Neural progenitor cell (in vitro differentiated cells): ENCODE measurements at places on chromosomes 11 and 22. TPM values are rescaled to one million over a fixed set of nuclear protein-coding genes. Genes with fewer than 3 reads are reported as not detected.

DNA sequence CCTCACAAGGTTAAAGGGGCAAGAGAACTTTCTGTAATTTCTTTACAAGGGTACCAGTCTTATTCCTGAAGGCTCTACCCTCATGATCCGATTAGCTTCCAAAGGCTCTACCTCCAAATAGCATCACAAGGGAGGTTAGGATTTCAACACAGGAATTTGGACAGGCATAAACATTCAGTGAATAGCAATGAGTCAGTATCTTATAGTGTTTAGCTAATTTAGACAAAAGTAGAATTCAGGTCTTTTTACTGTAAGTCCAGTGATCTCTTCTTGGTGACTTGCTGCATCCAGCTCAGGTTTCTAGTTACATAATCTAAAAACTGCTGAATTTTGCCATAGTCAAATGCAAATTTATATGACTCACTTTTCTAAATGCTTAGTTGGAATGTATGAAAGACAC lies 1995.6 kb upstream of the RAG2 start:
- no peak for DNase-seq
- H3K36me3 ChIP-seq, result no peaks in the 10 kb centered on the region
- no peak overlapping the region for H3K4me3 ChIP-seq
- H3K4me1 ChIP-seq, result peaks cover 8% of the 10 kb centered on the region
- no peak overlapping the region for H3K27ac ChIP-seq

- no peak overlapping the region for H3K27ac ChIP-seq
- no peak overlapping the region for H3K4me3 ChIP-seq
- no peak for DNase-seq
- H3K4me1 ChIP-seq, result no peaks in the 10 kb centered on the region
These were observed 78.0 kb upstream of the SHANK2 start for GRCh38 chr11:71330349-71330748.

DNA sequence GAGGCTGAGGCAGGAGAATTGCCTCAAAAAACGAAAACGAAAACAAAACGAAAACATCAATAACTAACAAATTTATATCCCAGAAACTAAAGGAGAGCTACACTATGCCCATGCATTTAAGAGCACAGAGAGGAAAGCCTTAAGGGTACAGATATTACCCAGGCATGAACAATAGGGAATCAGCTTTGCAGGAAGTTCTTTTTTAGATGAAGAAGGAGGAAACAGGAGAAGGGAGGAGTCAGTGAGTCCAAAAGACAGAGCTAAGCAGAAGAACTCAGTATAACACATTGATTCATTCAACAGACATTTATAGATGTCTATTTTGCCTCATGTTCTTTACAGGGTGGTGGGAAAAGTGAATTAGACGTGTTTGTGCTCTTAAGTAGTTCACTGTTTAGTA lies 8.3 kb downstream of the MRPL17 start:
- DNase-seq, result no peak
- H3K36me3 ChIP-seq, result no peaks in the 10 kb centered on the region
- no peak overlapping the region for H3K4me3 ChIP-seq

GRCh38 chr11:60515144-60515855 lies at the start of gene MS4A13:
Gene MS4A13 (plus strand): TSS chr11:60515392. CDS start chr11:60518084, 2,692 bp downstream.
- H3K27me3 ChIP-seq, result no peaks in the 10 kb centered on the region
- no peak within 1 kb of the TSS for H3K27ac ChIP-seq
- H3K4me1 ChIP-seq, result no peaks in the 10 kb centered on the region

- no peaks in the 10 kb centered on the region for H3K27me3 ChIP-seq
- no peaks in the 10 kb centered on the region for H3K36me3 ChIP-seq
- H3K4me1 ChIP-seq, result peaks cover 5% of the 10 kb centered on the region
- no peak overlapping the region for H3K4me3 ChIP-seq
- DNase-seq, result no peak
These were observed 85.2 kb upstream of the LINC01488 start for GRCh38 chr11:69396051-69396947.

DNA sequence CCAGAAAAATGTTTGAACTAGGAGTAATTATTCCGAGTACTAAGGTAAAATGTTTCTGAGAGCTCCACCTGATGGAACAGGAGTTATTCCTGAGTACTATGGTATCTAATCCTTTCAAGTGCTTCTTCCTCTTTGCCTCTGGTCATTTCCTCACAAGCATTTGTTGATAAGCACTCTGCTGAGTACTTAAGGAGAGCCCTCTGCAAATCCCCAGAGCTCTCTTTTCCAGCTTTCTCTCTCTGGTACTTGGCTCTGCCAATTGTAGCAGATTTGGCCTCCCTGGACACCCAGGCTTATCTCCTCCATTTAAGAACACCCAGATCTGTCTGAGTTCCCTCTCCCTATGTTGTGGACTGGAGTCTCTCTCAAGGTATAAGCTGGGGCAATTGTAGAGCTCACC lies 457.0 kb downstream of the MN1 start:
- no peak overlapping the region for H3K27ac ChIP-seq
- no peak overlapping the region for H3K4me3 ChIP-seq
- H3K27me3 ChIP-seq, result peaks cover 5% of the 10 kb centered on the region
- H3K4me1 ChIP-seq, result peaks cover 18% of the 10 kb centered on the region
- DNase-seq, result no peak

GRCh38 chr11:46326813-46327416 lies 20.3 kb upstream of the DGKZ start:
- H3K27ac ChIP-seq, result no peak overlapping the region
- no peaks in the 10 kb centered on the region for H3K36me3 ChIP-seq
- DNase-seq, result no peak
- H3K4me3 ChIP-seq, result no peak overlapping the region

DNA sequence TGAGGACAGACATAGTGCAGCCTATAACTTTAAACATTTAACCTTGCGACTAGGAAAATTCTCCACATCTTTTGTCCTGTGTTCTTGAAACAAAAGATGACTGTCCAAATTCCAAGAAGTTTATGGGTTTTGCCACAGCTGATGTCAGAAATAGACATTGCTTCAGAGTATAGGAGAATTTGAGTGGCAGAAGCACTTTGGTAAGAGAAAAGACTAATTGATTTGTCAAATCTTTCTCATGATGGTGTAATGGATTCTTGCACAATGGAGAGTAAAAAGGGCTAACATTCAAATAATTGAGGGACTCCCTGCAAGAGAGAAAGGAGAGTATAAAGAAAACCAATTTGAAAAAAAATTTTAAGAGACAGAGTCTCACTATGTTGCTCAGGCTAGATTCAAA lies 25.3 kb downstream of the C11orf58 start:
- no peaks in the 10 kb centered on the region for H3K27me3 ChIP-seq
- DNase-seq, result no peak
- no peaks in the 10 kb centered on the region for H3K36me3 ChIP-seq
- no peaks in the 10 kb centered on the region for H3K4me1 ChIP-seq
- H3K4me3 ChIP-seq, result no peak overlapping the region

GRCh38 chr11:62477927-62478326 lies 59.1 kb downstream of the SCGB1A1 start:
- H3K4me3 ChIP-seq, result no peak overlapping the region
- no peaks in the 10 kb centered on the region for H3K27me3 ChIP-seq
- no peak overlapping the region for H3K27ac ChIP-seq
- no peak for DNase-seq
- H3K4me1 ChIP-seq, result peaks cover 11% of the 10 kb centered on the region
- no peaks in the 10 kb centered on the region for H3K36me3 ChIP-seq

DNA sequence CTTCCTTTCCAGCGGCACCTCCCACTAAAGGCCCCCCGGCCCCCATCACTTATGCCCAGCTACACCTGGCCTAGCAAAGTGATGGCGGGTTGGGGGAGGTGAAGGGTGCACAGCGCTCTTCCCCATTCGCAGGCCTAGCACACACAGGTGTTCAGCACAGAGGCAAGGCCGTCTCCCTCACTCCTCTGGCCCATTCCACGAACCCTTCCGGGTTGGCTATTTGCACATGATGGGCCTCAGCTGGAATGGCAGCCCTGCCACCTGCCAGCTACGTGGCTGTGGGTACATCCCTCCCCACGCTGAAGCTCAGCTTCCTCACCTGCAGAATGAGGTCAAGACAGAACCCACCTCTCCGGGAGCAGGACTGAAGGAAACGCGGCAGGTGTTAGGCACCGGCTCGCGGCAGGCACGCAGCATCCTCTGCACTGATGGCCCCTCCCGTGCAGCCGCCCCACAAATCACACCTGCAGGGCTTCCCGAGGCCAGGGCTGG lies 4.8 kb downstream of the KIAA0930 start:
- H3K4me3 ChIP-seq, result no peak overlapping the region
- H3K27me3 ChIP-seq, result peaks cover 9% of the 10 kb centered on the region
- no peaks in the 10 kb centered on the region for H3K36me3 ChIP-seq

DNA sequence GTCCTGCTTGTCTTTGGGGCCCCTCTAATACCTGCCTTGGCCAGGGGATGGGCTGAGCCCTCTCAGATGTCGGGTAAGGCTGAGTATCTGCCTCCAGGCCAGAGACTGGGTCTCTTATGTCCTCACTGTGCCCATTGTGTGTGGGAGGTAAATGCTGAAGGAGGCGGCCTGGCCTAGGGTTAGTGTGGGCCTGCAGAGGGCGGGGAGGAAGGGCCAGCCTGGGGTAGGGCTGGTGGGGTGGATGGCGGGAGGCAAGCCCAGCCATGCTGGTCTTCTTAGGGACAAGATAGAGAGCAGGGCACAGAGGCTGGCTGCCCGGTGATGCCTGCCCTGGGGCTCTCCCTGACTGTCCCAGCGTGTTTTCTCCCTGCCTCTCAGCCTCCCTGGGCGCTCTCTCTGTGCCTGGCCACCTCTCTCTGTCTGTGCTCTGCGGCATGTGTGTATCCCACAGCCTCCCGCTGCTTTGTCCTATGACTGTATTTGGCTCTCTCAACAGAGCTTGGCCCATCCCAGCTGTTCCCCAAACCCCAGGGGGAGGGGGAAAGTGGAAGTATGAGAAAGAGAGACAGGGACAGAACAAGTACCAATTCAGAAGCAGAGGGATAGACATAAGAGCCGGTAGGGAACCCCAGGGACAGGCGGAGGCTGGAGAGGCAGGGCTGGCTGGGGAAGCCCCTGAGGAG lies 57.0 kb downstream of the PDE2A start:
- H3K4me1 ChIP-seq, result peaks cover 12% of the 10 kb centered on the region
- peak; percentile 29 for DNase-seq
- H3K27me3 ChIP-seq, result peaks cover 3% of the 10 kb centered on the region
- no peak overlapping the region for H3K27ac ChIP-seq
- no peaks in the 10 kb centered on the region for H3K36me3 ChIP-seq

DNA sequence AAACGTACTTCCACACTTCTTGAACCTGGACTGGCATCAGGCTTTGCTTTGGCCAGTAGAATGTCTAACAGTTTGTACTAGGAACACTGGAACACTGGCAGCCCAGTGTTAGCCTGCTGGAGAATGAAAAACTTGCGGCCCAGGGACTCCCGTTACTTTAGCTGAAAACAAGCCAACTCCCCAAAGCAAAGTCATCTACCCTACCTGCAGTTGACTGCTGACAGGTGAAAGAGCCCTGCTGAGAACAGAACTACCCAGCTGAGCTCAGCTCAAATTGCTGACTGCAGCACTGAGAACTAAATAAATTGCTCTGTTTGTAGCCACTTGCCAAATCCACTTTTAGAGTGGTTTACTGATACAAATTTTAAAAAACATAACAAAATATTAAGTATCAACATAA lies 342.5 kb downstream of the LRRC4C start:
- H3K4me1 ChIP-seq, result no peaks in the 10 kb centered on the region
- no peak for DNase-seq
- no peaks in the 10 kb centered on the region for H3K36me3 ChIP-seq
- H3K4me3 ChIP-seq, result no peak overlapping the region
- H3K27me3 ChIP-seq, result no peaks in the 10 kb centered on the region

- no peak for DNase-seq
- H3K4me3 ChIP-seq, result no peak overlapping the region
- H3K36me3 ChIP-seq, result no peaks in the 10 kb centered on the region
- H3K27me3 ChIP-seq, result no peaks in the 10 kb centered on the region
- H3K27ac ChIP-seq, result no peak overlapping the region
- no peaks in the 10 kb centered on the region for H3K4me1 ChIP-seq
These were observed 59.8 kb upstream of the PRR5 start for GRCh38 chr22:44642096-44642644.

- peaks cover 2% of the 10 kb centered on the region for H3K4me1 ChIP-seq
- H3K27me3 ChIP-seq, result no peaks in the 10 kb centered on the region
- H3K4me3 ChIP-seq, result no peak overlapping the region
- DNase-seq, result no peak
- H3K27ac ChIP-seq, result no peak overlapping the region
These were observed 28.0 kb downstream of the NCAM1 start for GRCh38 chr11:112989198-112989597.

DNA sequence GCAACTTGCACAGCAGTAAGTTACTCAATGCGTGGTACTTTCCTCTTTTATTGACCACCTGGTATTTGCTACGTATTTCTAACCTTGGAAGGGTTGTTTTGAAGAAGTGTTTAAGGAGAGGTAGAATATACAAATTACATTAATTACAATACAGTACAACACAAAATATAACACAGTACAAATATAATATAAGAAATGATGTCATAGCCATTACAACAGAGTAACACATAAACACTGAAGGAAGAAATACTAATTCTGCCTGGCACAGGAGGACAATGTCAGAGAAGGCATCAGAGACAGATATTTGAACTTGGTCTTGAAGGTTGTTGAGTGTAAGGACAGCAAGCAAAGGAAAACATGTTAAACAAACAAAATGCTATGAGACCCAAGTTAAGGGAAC lies 25.6 kb downstream of the PAK1 start:
- H3K27ac ChIP-seq, result no peak overlapping the region
- H3K4me3 ChIP-seq, result no peak overlapping the region
- H3K27me3 ChIP-seq, result no peaks in the 10 kb centered on the region

GRCh38 chr11:77487790-77488189 lies 13.9 kb upstream of the PAK1 start:
- DNase-seq, result no peak
- no peak overlapping the region for H3K4me3 ChIP-seq

GRCh38 chr11:46677991-46678740 lies 22.3 kb downstream of the ARHGAP1 start:
- no peak overlapping the region for H3K27ac ChIP-seq
- H3K4me1 ChIP-seq, result peaks cover 8% of the 10 kb centered on the region
- H3K4me3 ChIP-seq, result no peak overlapping the region
- no peak for DNase-seq

DNA sequence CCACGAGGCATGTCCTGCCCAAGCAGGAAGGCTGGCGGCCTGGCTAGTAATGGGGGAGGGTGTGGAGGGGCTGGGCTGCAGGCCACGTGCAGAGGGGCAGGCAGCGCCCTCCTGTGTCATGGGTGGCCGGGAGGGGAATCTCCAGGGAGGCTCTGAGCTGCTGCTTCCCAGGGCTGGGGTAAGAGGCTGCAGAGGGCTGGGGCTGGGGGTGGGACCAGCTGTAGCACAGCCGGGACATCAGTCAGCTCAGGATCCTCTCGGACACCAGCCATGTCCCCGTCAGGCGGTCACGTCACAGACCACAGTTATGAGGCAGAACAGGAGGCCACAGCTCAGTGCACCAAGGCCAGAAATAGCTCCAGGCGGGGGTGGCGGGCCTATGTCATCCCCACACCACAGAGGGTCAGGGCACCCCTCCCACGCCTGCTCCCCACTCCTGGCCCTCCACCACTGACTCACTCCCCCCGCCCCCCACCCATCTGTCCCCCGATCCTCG lies 21.1 kb downstream of the RTN4R start:
- no peak overlapping the region for H3K4me3 ChIP-seq
- peaks cover 36% of the 10 kb centered on the region for H3K4me1 ChIP-seq
- DNase-seq, result no peak
- no peak overlapping the region for H3K27ac ChIP-seq
- H3K36me3 ChIP-seq, result no peaks in the 10 kb centered on the region
- no peaks in the 10 kb centered on the region for H3K27me3 ChIP-seq

- H3K27ac ChIP-seq, result no peak overlapping the region
- no peaks in the 10 kb centered on the region for H3K36me3 ChIP-seq
- no peaks in the 10 kb centered on the region for H3K27me3 ChIP-seq
- H3K4me1 ChIP-seq, result no peaks in the 10 kb centered on the region
These were observed 26.1 kb downstream of the BDNF start for GRCh38 chr11:27673979-27674663.

PKP3 gene
- total RNA-seq, result 6.5 and 8.5 TPM in 2 replicates

TTC36 gene
- total RNA-seq, result 0.62 TPM in 1 of 2 replicates, not detected in the other

SCUBE2 gene
- 21.2 and 42.1 TPM in 2 replicates for total RNA-seq

SEPTIN5 gene
- 5.0 and 8.2 TPM in 2 replicates for total RNA-seq

SHISAL1 gene
- 4.4 and 5.7 TPM in 2 replicates for total RNA-seq

RIN1 gene
- 0.56 and 2.6 TPM in 2 replicates for total RNA-seq

LIF gene
- 0.21 and 0.50 TPM in 2 replicates for total RNA-seq

CARD10 gene
- 1.5 and 6.2 TPM in 2 replicates for total RNA-seq

RFPL1 gene
- total RNA-seq, result not detected in 2 replicates
